ENCODE measurements at places on chromosomes 4 and X. TPM values are rescaled to one million over a fixed set of nuclear protein-coding genes. Genes with fewer than 3 reads are reported as not detected.

Gene PCSK1N
- 9.6 TPM for total RNA-seq

- H3K27ac ChIP-seq: no peak overlapping the region
- no peak for DNase-seq
- H3K36me3 ChIP-seq: no peaks in the 10 kb centered on the region
Observed at GRCh38 chrX:133374874-133375387, 40.4 kb downstream of the GPC4 start.

DNA sequence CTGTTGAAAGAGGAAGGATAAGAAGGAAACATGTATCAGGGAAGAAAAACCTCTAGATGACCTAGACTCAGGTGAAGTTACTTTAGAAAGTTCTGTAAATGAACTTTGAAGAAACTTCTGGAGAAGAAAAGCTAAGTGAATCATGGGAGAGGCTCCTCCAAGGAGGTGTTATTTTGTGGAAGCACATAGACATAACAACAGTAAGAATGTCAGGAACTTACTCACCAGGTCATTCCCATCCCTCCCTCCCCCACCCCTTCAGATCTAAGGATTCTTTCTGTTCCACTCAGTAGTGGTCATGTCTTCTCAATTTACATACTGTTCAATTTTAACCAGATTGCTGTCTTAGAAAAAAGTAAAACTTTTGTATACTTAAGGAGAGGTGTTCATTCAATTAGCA is 310.5 kb upstream of the DDX53 start:
- H3K36me3 ChIP-seq: no peaks in the 10 kb centered on the region
- no peak overlapping the region for H3K27ac ChIP-seq
- H3K4me1 ChIP-seq: no peaks in the 10 kb centered on the region
- H3K4me3 ChIP-seq: no peak overlapping the region

GRCh38 chrX:15594371-15594770 is 6.4 kb downstream of the ACE2 start:
- no peak overlapping the region for H3K27ac ChIP-seq
- peaks cover 3% of the 10 kb centered on the region for H3K36me3 ChIP-seq
- H3K4me1 ChIP-seq: no peaks in the 10 kb centered on the region
- peaks cover 7% of the 10 kb centered on the region for H3K27me3 ChIP-seq
- no peak for DNase-seq

Gene CRLF2
- total RNA-seq: 0.26 TPM

Gene MTMR8
- 3.1 TPM for total RNA-seq

DNA sequence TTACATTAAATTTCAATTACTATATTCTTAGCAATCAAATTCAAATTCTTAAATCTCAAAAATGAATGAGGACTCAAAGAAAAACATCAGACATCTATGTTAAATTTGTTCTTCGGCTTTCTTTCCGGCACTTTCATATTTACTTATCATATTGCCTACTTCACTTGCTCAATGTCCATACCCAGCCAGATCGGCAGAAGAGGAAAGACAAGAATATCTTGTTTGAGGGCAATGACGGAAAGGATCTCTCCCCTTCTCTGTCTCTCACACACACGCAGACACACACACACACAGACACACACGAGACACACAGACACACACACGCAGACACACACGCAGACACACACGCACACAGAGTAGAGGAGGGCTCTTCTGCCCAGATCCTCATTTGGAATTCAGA is 13.2 kb upstream of the IRF2 start:
- no peak for DNase-seq
- peaks cover 8% of the 10 kb centered on the region for H3K4me1 ChIP-seq
- no peak overlapping the region for H3K4me3 ChIP-seq
- no peak overlapping the region for H3K27ac ChIP-seq
- peaks cover 2% of the 10 kb centered on the region for H3K36me3 ChIP-seq

Data from T-helper 17 cell (primary cell).